Activated T-cell treated with anti-CD3 and anti-CD28 coated beads, Interleukin-2, amount 50 U/mL, for 4 hours (primary cell): ENCODE measurements at places on chromosomes 4 and X.
A peak's percentile ranks its signal among the peaks of the same experiment; 100 is the strongest.

DNA sequence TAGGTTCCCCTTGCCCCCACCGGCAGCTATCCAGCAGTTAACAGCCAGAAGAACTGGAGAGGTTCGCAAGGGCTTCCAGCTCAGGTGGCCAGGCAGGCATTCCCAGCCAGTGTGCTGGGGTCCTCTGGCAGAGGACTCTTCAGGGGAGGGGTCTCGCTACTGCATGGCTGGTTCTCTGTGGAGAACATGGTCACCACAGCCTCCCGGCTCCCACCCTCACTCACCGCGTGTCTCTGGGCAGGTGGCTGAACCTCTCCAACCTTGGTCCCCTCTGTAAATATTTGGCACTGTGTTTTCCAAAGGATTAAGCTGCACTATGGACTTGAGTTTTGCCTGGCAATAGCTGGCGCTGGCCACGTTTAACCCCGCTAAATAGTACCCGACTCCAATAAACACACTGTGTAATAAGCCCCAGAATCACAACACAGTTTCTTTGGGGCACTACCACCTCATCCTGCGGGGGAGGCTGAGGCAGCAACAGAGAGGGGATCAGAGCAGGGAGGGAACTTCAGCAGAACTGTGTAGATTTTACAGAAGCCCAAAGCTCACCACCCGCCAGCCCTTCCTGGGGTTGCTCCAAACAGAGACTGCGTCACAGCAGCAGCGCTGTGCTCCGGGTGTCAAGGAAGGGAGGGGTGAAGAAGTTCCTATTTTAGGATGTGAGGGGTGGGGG, 15.2 kb downstream of the BCOR start:
- DNase-seq = no peak

DNA sequence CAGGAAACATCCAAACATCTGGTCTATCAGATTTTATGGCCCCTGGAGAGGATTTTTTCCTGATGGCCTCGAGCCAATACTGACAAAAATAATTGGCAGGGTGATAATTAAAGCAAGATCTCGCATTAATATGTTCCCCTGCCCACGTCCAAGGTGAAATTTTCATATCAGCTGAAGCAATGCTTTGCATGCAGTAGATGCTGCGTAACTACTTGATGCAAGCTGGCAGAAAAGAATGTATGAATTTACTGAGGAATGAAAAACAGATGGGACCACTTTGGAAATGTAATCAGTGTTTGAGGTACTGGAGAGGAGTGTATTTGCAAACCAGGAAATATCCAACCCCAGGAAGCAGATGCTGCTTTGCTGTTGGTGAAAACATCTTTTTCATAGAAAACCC, 36.8 kb upstream of the REST start:
- DNase-seq = no peak

DNA sequence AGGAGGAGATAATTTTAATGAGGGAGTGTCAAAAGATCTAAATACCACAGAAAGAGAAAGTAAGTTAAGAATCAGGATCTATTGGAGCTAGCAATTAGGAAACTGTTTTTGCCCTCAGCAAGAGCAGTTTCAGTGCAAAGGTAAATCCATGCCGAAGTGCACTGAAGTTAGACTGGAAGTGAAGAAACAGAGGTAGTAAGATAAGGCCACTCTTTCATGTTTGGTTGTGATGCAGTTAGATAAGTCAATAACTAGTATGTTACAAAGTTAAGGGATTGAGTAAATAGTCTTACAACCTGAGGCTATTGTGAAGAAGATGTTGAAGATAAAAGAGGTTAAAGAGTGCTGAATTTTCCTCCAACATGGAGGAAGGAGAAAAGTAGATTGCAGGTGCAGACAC, 46.7 kb upstream of the UCP1 start:
- no peak for DNase-seq

DNA sequence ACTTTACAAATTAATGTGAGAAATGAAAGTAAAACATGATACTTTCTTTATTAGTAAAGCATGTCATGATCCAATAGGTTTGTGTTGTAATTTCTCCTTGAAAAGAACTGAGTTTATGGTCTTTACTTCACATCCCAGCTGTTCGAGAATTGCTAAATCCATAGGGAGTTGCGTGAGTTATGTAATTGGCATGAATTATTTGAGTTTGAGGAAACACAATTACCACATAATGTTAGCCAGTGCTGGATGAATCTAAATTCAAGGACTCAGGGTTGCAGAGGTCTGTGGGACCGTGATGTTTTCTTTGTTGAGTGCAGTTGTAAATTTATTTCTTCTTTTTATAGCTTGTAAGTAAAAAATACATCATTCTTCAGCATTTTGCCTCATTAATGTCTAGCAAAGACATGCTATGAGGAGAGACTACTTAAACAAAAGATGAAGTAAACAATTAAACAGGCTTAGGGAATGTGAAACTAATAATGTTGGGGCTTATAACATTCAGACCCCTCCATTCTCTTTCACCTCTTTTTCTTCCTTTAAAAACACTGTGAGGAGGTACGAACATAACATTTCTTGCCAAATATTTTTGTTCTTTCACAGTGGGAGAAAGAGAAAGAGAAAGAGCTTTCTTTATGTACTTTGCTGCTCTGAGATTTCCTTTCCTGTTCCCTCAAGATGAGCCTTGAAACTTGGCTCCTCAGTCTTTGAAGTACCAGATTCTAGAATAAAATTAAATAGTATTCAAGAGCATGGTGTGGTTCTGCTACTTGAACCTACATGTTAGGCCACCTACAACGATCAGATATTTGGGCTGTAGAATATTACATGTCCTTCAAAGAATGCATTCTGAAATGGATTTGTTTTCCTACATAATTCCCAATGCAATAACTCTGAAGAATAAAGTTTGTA, 159.6 kb upstream of the ANK2 start:
- DNase-seq = no peak

GRCh38 chrX:64977051-64977450, 801 bp upstream of the ZC4H2 start:
- no peak for DNase-seq

- no peak for DNase-seq
Measured at GRCh38 chrX:46587753-46588171, 14.2 kb downstream of the CHST7 start.

GRCh38 chrX:68433981-68434299, 645 bp upstream of the OPHN1 start:
- DNase-seq = no peak

DNA sequence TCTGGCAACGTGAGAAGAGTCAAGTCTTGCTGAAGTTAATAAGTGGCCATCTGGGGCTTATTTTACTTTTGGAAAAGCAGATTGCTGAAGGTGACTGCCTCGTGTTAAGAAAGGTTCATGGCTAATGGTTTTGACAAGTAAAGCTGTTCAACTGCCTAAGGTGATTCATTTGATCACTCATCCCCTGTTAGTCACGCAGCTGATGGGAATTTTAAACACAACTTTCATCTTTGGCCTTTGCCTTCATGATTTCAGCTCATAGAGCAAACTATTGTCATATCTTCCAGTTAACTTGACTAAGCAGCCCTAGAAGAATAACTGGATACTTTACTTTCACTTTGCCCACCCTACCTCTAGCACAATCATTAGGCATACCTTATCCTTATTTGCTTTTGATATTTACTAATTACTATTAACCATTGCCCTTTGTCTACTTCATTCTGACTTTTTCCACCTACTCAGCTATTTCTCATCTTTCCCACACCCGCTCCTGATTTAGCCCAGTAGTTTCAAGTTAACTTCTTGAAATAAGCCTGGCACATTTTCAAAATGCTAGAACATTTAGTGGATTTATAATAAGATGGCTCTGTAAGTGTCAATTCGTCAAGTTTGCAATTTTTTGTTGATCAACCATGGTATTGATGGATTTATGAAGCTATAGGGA, 170.6 kb upstream of the S100G start:
- no peak for DNase-seq

- DNase-seq = no peak
Measured at GRCh38 chr4:126306152-126306869, 991.6 kb downstream of the FAT4 start.

- DNase-seq = no peak
Measured at GRCh38 chr4:99402765-99403164, 32.4 kb downstream of the ADH7 start.

DNA sequence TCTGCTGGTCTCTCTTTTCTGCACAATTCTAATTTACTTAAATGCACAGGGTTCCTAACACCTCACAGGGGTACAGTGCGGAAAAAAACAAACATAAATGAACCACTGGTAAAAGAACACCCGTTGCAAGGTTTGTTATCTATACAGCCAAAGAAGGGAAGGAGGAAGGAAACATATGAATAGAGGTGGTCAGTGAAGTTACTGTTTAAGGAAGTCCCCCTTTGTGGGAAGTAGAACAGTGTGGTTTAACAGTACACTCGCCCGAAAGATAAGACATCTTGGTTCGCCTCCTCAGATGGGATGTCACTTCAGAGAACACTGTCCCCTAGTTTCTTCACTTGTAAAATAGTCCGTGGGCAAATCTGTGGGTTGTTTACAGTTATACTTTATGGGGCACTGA, 57.5 kb downstream of the TEC start:
- no peak for DNase-seq

GRCh38 chr4:31148990-31149389, 428.8 kb downstream of the PCDH7 start:
- DNase-seq = no peak

DNA sequence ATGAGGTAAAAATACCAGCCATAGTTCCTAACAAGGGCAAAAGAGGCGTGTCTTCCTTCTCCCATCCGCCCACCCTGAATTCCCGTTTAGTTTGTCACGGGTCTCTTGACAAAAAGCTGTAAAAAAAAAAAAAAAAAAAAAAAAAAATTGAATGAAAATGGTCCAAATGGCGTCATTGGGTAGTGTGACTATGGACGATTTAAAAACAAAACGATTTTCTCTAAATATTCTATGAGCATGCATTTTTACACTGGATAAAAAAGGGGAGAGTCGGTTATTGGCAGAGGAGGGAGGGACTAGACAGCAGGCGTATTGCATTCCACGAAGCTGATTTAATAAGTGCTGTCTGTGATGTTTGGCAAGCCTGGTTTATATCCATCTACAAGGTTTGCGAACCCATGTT, at the start of gene FAM133A:
Gene FAM133A, plus strand, starts transcription at position 338 of the 403 bp plus-strand sequence. CDS start 35,214 bp downstream, outside the sequence.
- no peak for DNase-seq

GRCh38 chrX:1581132-1581531, 10.3 kb upstream of the AKAP17A start:
- DNase-seq = peak; percentile 62

- no peak for DNase-seq
Measured at GRCh38 chr4:93384887-93385286, 443.7 kb upstream of the ATOH1 start.

DNA sequence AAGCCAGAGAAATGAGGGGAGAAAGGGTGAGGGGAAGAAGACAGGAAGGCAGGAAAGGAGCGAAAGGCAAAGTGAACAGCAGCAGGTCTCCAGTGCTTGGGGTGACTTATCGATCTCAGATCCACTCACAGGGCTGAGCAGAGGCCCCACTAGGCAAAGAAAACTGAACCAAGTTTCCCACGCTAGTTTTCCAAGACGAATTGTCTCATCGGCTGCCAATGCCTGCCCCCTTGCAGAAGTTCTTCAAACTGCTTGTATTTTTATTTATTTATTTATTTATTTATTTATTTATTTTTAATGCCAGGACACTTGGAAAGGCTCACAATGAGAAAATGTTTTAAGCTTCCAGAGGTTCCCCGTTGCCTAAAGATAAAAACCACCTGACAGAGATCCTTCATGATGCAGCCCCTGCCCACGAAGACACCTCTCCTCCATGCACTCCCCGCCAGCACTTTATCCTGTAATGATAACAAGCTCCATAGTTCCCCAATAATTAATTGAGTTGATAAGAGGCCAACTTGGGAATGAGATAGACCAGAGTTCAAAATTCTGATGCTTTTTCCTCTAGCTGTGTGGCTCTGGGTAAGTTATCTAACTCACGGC, 43.2 kb downstream of the QDPR start:
- DNase-seq = no peak

GRCh38 chr4:127249767-127250108, 383.0 kb upstream of the INTU start:
- DNase-seq = no peak

GRCh38 chrX:119552508-119552907, 12.7 kb downstream of the STEEP1 start:
- DNase-seq = no peak

DNA sequence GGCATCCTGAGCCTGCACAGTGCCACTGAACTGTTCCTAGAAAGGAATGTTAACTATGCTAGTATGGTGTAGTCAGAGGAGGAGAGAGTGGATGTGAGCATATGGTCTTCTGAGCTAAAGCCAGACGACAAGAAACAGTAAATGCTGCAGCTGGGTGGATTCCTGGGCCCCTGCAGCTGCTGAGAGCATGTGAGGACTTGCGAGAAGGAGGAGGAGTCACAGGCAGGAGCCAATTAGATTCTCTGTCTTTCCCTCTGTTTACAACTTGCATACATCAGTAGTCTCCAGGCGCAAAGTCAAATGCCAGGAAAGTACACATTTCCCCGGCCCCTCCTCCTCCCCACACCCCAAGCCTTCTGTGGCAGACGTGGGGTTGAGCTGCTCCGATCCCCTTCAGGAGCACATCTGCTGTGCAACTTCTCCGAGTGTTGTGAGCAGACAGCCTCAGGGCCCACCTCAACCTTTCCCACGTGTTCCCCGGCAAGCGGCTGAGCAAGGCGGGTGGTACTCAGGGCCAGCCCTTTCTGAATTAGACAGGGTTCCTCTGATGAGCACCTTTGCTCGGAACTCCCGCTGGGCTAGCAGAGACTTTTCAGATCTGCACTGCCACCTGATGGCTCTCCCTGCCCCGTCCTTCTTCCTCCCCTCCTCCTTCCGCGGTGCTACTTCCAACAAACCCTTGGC, 108.7 kb upstream of the ATP6AP2 start:
- peak; percentile 9 for DNase-seq

GRCh38 chrX:23765868-23766267, 17.1 kb upstream of the SAT1 start:
- no peak for DNase-seq

DNA sequence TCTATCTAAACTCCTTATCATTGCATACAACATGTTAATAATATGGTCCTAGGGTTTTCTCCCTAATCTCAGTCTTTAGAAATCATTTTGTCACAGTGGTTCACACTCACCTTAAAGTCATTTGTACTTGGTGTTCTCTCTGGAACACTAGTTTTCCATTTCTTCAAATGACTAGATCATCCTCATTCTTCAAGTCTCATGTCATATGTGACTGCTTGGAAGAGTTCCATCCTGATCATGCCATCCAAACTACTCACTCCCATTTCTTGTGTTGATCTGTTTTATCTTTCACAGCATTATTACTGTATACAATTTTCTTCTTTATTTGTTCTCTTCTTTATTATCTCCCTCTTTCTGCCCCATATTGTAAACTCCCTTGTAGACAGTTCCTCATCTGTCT, 66.5 kb downstream of the HTR2C start:
- no peak for DNase-seq

GRCh38 chrX:151771726-151772125, 37.2 kb downstream of the CNGA2 start:
- no peak for DNase-seq

- no peak for DNase-seq
Measured at GRCh38 chrX:123854329-123854728, 5.5 kb upstream of the XIAP start.
